Activated CD4-positive, CD25-positive, alpha-beta regulatory T cell treated with anti-CD3 and anti-CD28 coated beads, Interleukin-2, amount 50 U/mL, for 24 hours (primary cell): ENCODE measurements at places on chromosomes 6 and 20.

GRCh38 chr6:111743862-111744692, 129.2 kb downstream of the FYN start:
- no peak for ATAC-seq

GRCh38 chr6:146813554-146813953, 214.8 kb downstream of the ADGB start:
- ATAC-seq, result no peak

DNA sequence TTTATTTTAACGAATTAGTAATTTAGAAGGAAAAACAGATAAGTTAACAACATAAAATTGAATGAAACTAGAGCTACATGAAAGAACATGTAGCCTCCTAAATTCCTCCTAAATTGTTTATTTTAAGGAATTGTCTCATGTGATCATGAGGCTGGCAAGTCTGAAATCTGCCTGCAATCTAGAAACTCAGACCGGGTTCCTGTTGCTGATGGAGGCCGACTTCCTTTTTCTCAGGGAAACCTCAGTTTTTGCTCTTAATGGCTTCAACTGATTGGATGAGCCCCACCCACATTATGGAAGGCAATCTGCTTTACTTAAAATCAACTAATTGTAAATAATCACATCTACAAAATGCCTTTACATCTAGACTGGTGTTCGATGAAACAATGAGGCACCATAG, 267.6 kb upstream of the PRND start:
- no peak for ATAC-seq

- ATAC-seq, result no peak
Measured at GRCh38 chr6:133504761-133505160, 263.6 kb downstream of the EYA4 start.

DNA sequence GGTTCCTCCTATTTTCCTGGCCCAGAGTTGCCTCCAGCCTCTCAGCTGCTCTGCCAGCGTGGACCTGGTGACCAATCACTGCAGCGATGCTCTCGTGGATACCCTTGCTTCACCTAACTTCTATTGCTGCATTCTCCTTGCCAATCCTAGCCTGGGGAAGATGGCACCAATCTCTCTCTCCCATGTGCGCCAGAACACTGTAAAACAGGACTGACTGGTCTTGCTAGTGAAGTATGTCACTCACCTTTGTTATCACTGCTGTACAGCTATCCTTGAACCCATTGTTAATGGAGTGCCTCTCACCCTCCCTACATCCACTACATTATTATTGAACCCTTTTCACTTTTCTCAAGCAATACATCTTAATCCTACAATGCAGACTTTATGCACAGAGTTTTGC, 80.1 kb downstream of the LYRM4 start:
- ATAC-seq, result no peak

GRCh38 chr6:139530561-139530960, 156.1 kb upstream of the CITED2 start:
- ATAC-seq, result no peak

- ATAC-seq, result no peak
Measured at GRCh38 chr6:154604119-154604518, 93.6 kb upstream of the CNKSR3 start.

GRCh38 chr6:32581315-32582095, 8.1 kb downstream of the HLA-DRB1 start:
- no peak for ATAC-seq

DNA sequence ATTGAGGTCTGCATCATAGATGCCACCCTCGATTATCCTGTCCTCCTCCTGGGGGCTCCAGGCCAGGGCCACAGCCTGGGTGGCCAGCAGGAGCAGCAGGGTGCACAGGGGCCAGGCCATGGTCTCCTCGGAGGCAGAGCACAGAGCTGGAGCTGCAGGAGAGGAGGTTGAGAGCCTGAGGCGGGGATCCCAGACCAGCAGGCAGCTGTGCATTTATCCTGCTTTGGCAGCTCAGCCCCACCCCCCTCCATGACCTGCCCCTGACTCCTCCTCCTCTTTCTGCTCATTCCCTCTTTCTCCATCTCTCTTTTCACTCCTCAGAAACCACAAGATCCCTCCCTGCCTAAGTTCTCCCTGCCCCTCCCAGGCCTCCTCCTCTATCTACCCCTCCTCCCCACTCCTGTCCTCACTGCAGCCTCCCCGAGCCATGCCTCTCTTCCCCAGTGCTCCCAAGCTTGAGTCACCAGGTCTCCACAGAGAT, at the start of gene CST2:
Gene CST2 (minus strand): TSS at position 189 of the 481 bp plus-strand sequence. CDS start 69 bp downstream, at position 120.
- ATAC-seq, result no peak

DNA sequence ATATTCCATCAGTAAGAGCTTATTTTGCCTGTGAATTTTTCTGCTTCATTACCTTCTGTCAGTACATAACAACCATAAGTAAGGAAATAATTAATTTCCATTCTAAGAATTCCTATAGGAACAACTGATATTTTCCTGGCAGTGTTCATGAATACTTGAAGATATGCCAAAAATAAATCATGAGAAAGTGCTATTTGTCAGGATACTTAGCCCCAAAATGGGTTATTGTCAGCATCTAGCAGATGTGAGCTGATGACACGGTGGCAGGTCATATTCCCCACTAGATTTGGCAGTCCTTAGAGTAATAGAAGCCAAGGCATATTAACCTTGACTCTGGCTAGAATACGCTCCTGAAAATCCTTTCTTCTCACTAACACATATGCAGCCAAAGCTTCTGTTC, 43.2 kb upstream of the CRISP1 start:
- ATAC-seq, result no peak

DNA sequence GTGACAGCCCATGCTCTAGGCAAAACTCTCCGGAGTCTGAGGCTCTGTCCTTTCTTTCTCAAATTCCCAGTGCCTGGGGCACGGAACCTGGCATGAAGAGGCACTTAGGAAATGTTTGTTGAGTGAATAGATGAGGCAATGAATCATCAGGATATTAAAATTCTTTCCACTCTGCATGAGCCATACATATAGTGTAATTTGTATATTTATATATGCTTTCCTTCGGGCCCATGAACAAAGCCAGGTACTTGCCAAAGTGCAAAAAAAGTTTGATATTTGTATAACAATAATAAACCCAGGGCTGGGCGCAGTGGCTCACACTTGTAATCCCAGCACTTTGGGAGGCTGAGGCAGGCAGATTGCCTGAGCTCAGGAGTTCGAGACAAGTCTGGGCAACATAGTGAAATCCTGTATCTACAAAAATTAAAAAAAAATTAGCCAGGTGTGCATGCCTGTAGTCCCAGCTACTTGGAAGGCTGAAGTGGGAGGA, 212.3 kb upstream of the ZNF217 start:
- no peak for ATAC-seq

- no peak for ATAC-seq
Measured at GRCh38 chr6:25144919-25145318, 134.3 kb upstream of the CARMIL1 start.

DNA sequence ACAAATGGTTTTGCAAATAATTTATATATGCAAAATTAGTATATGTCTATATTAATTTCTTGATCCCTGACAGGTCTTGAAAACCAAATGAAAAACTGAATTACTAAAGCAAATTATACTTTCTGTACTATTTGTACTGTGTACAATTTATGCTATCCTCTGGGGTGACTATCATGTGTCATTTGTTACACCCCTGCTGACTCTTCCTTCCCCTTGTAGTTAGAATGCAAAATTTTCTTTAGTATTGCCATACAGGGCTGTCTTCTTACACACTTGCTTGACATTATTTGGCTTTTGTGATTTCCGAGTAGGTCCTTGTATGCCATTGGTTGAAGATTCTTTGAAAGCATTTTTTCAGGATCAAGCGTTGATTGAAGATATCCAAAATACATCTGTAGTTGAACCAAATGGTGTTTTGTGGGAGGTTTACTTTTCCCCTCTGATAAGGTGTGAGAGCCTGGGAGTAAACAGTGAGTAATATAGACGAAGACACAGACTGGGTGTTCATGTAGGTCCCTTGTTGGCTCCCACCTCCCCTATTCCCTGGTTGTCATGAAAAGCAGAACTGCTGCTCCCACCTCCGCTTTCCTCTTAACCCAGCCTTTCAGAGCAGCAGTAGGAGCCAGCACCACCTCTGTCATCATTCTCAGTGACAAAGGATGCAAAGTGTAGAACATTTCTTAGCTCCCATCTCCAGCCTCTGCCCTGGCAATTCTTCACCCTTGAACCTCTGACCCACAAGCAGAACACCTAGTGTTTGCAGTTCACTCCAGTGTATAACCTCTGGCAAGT, 29.0 kb downstream of the NCOA7 start:
- no peak for ATAC-seq

DNA sequence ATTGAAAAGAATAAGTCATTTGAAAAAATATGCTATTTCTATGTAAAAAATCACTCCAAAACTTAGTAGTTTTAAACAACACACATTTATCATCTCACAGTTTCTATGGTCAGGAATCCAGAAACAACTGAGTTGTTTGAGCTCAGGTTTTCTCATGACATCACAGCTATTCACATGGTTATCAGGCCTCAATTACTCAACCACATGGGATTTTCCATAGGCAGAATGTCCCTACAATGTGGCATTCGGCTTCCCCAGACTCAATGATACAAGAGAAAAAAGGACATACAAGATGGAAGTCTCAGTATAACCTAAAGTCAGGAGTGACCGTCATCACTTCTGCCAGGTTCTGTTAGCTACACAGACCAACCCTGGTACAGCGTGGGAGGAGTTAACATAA, 3.4 kb upstream of the SLC35D3 start:
- ATAC-seq, result no peak

GRCh38 chr6:71290611-71291010, 2.0 kb downstream of the OGFRL1 start:
- no peak for ATAC-seq

- no peak for ATAC-seq
Measured at GRCh38 chr20:62307226-62308101, 4.7 kb downstream of the ADRM1 start.

GRCh38 chr20:37348792-37349516, 3.0 kb downstream of the SRC start:
- ATAC-seq, result no peak

DNA sequence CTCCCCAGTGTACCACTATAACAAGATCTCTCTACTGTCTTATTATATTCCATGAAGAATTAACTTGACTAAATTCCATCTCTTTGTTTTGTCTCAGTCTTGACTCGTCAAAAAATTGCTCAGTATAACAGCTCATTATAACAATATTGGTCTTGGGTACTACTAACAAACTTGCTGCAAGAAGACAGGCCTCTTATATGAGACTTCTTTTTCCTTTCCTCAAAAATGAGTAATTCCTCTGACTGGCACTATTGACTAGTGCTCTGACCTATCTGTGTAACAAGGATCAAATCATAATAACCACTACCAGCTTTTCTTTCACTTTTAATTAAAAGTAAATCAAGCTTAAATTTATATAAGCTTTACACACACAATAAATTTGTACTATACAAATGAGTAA, 91.3 kb upstream of the THEMIS start:
- ATAC-seq, result no peak

DNA sequence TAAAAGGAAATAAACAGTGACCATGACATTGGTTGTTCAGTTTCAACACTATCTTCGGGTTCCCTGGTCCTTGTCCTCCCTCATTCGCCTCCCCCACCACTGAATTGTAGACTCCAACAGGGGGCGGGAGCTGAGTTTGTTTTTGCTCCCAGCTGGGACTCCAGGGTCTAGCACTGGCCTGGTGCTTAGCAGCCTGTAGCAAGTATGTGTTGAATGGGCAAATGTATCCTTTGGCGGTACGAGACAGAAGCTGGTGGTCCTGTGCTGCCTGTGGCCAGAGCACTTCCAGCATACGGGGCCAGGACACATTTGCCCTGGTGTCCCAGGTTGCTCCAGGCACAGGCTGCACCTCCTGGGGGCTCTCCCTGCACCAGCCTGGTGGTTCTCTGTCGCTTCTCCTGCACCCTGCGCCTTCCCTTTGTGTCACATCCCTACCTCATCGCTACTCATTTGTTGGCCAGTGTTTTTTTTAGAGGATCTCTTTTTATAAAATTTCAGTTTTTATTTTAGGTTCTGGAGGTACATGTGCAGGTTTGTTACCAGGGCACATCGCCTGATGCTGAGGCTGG, 40.1 kb downstream of the PHACTR3 start:
- no peak for ATAC-seq

DNA sequence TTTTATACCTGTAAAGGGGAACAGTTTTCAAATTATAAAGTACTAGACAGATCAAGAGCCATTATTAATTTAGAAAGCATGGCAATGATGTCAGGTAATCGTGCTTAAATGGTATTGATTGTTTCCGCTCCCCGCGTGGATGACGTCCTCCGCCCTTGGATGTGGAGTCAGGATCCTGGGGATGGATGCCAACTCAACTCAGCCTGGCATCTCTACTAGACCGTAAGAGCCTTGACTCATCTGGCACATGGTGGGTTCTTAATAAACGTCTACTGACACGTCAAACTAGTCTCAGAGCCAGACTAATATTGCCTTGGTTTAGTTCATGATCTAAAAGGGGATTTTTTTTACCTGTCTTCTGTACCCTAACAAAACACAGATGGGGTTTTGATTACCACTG, 80.2 kb downstream of the LRFN2 start:
- no peak for ATAC-seq

DNA sequence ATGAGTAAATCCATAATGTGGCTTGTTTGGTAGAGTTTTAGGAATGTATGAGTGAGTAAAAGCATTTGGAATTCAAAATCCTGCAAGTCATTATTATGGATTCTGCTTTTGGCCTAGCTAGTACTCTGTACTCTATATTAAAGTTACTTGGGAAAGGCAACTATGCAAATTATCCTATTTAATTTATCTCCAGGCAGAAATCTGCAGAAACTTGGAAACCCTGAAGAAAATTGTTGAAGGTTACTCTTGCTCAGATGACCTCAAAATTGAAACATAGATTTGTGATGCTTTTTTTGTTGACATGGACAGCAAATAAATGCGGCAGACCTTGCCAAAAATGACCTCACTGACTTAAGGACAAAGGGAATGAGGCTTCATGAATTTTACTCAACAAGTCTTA, 477.1 kb upstream of the EYS start:
- no peak for ATAC-seq

DNA sequence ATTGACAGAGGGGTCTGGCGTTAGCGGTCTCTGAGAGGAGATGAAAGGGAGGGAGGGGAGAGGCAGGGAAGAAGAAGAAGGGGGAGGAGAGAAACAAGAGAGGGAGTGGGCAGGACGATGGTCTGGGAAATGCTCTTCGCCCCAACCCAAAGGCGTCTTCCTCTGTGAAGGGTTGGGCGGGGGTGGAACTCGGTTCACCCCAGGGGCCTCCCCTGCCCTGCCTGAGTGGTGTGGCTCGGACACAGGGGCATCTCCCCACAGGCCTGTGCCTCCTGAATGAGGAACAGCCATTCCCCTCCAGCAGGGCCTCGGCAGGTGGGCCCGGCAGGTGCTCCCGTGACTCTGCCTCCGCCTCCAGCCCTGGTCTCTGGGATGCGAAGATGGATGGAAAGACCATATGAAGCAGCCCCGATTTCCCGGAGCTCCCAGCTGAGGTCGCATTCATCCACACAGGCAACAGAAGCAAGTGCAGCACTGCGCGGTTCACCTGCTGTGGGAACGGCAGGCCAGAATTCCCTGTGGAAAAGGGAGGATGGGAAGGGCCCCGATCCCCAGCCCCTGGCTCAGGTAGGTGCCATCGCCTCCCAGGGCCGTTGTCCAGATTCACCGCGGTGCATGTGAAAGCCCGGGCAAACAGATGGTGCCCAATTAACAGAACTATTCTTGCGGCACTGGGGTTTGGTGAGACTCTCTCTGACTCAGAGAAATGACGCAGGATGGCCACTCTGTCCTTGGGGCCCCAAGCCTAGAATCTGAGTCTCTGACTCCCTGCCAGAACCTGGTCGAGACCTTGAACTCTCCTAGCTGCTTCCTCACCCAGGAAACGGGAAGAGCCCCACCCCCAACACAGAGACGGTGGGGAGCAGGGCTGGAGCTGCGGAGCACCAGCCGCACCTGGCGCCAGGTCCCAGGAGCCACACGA, 29.4 kb upstream of the RPS6KA2 start:
- no peak for ATAC-seq

- no peak for ATAC-seq
Measured at GRCh38 chr6:158070513-158070912, 88.8 kb downstream of the SYNJ2 start.
